ENCODE measurements at places on chromosomes 13 and 19.

DNA sequence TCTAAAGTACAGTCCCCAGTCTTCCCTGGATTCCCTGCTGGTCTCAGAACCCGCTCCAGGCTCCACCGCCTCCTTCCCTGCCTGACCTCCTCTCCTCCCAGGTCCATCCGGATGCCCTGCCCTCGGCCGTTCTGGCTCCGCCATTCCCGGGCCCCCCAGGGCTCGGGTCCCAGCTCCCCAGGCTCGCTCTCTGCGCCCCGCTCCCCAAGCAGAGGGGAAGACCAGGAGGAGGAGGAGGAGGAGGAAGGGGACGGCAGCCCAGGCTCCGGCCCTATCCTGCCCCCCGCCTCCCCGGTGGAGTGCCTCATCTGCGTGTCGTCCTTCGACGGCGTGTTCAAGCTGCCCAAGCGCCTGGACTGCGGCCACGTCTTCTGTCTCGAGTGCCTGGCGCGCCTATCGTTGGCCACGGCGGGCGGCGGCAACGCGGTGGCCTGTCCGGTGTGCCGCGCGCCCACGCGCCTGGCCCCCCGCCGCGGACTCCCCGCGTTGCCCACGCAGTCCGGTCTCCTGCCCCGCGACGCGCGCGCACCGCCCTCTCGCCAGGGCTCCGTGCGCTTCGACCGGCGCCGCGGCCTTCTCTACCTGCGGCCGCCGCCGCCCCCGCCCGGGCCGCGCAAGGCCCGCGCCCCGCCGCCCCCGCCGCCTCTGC lies 647 bp downstream of the RNF225 start:
- DNase-seq = no peak

- no peak for DNase-seq
Observed at GRCh38 chr13:23003446-23003845, 177.3 kb upstream of the SGCG start.

GRCh38 chr13:39688278-39688677 lies 32.8 kb downstream of the COG6 start:
- DNase-seq = no peak

GRCh38 chr19:19067276-19068072 lies 3.7 kb downstream of the SLC25A42 start:
- no peak for DNase-seq

DNA sequence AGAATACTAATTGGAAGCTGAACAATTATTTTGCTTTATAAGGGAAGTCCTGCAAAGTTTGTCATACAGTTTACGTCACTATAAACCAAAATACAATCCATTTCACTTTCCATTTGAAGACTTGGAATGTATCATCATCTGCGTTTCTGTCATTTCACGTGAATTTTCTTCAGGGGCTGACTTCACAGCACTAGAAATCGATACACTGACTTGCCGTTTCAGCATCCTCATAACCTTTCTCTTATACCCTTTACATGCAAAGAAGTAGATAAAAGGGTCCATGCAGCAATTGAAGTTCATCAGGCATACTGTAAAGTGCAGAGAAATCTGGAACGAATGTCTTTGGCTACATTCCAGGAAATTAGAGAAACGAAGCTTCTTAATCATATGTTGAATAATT lies 12.2 kb downstream of the GPR183 start:
- DNase-seq = no peak

All from transverse colon (tissue), 4 donors.